ENCODE measurements at places on chromosomes 6 and 20.

- DNase-seq: no peak
These were observed 99.2 kb downstream of the OR2B2 start for GRCh38 chr6:27812805-27813492.

- DNase-seq: no peak
These were observed 113.2 kb downstream of the PRDM1 start for GRCh38 chr6:106199331-106199730.

GRCh38 chr6:24492475-24492874 is 2.3 kb upstream of the ALDH5A1 start:
- no peak for DNase-seq

GRCh38 chr6:51842061-51842803 is 245.2 kb downstream of the PKHD1 start:
- no peak for DNase-seq

GRCh38 chr6:50249493-50249892 is 199.8 kb upstream of the DEFB112 start:
- DNase-seq: no peak

DNA sequence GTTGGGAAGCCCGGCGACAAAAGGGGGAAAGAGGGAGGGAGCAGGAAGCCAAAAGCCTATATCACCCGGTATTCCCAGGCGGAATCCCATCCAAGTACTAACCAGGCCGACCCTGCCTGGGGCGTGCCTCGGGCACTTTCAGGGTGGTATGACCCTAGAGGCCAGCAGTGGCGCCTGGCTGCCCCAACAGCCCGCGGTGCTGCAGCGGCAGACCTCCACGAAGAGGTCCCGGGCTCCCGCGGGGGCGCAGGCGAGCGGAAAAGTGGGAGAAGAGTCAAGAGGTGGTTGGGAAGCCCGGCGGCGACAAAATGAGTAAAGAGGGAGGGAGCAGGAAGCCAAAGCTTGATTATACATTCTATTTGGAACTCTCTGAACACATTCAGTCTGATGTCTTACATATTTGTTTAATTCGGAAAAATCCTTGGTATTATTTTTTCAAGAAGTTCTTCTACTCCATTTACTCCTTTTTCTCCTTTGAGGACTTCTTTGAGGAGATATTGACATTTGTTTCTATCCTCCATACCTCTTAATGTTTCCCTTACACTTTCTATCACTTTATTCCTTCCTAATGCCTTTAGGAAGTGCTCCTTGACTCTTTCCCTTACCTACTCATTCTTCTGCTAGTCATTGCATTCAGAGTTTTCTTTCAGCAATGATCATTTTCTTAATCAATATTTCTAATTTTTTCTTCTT is 11.5 kb downstream of the TREML4 start:
- no peak for DNase-seq

Data from activated T-helper 9 cell treated with anti-CD3 and anti-CD28 coated beads, Interleukin-2, amount 50 U/mL, for 16 hours (primary cell).